H7 (cell line): ENCODE measurements at places on chromosomes 1 and 21. TPM values are rescaled to one million over a fixed set of nuclear protein-coding genes. Genes with fewer than 3 reads are reported as not detected.

Gene KCNAB2
- total RNA-seq: 6.6 and 8.4 TPM in 2 replicates

Gene CDC20
- total RNA-seq: 493 and 564 TPM in 2 replicates

Gene RIIAD1
- not detected in 2 replicates for total RNA-seq

DNA sequence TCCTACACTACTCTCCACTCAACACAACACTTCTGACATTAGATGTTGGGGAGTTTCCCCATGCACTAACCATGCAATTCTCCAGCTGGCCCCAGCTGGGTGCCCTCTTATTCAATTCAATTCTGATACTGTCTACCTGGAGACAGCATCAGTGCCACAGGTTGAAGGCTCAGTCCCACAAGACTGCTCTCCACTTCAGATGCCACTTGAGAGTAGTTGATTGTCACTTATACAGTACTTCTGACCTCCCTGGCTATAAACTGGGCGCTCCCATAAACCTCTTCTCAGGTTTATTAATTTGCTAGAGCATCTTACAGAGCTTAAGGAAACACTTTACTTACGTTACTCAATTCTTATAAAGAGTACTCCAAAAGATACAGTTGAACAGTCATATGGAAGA, 442.3 kb downstream of the LRRIQ3 start:
- no peak for DNase-seq

DNA sequence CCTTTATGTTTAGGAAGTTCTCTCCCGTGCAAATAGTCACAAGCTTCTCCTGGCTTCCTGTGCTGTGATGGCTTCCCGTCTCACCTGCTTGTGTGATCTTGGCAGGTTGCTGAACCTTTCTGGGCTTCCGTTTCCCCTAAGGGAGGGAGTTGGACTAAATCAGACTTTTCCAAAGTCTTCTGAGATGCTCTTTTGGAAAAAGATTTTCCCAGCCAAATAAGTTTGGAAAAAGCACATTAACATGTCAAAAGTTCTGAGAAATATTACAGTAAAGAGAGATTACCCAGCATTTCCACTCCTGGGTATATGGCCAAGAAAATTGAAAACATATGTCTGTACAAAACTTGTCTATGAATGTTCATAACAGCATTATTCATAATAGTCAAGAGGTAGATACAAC, 36.0 kb upstream of the TENT5C start:
- peak; percentile 7 for DNase-seq

DNA sequence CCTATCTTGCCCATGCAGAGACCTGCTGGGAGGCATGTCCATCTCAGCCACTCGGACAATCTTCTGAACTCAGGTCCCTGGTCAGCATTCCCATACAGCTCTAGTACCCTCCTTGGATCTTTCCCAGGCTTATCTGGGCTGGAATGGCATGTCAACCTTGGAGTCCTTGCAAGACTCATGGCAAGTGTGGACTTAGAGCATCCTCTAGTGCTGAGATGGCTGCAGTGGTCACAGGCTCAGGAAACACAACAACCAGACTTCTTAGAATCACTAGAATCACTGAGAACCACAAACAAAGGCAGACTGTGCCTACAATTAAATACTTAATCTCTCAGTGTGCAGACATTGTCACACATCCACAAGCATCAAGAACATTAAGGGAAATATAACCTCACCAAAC, 73.1 kb upstream of the TSHB start:
- DNase-seq: peak; percentile 24

GRCh38 chr21:42309753-42310213, 5.4 kb downstream of the TFF3 start:
- DNase-seq: peak; percentile 93

Gene PSRC1
- 112 and 141 TPM in 2 replicates for total RNA-seq
